ENCODE measurements at places on chromosomes 5 and 9.

DNA sequence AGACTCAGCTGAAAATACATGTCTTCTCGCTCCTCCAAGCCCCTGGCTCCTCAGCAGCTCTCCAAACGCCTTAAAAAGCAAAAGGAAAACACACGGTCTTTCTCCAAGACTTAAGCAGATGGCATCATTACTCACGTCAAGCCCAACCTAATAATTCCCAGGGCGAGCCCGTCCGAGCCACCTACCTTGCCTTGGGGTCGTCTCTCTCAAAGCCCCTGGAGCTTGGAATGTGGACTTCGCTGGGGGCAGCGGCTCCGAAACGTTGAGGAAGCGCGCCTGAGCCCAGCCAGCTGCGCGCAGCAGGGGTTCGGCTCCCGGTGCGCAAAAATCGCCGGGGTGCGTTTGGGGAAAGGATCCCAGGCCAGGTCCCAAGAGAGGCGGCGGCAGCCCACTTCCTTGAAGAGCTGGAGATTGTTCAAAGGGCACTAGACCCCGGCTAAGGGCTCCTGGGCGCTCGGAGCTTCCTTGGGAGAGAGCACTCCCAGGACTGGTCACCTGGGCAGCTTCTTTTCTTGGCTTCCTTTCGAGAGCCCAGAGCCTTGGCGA lies 395 bp downstream of the DRD1 start:
- no peak for DNase-seq

- DNase-seq, result no peak
Measured at GRCh38 chr5:151151263-151151660, 6.3 kb downstream of the ANXA6 start.

- no peak for DNase-seq
Measured at GRCh38 chr9:134325096-134325812, 1.0 kb upstream of the RXRA start.

- DNase-seq, result no peak
Measured at GRCh38 chr5:136638084-136638483, 272.7 kb upstream of the TRPC7 start.

DNA sequence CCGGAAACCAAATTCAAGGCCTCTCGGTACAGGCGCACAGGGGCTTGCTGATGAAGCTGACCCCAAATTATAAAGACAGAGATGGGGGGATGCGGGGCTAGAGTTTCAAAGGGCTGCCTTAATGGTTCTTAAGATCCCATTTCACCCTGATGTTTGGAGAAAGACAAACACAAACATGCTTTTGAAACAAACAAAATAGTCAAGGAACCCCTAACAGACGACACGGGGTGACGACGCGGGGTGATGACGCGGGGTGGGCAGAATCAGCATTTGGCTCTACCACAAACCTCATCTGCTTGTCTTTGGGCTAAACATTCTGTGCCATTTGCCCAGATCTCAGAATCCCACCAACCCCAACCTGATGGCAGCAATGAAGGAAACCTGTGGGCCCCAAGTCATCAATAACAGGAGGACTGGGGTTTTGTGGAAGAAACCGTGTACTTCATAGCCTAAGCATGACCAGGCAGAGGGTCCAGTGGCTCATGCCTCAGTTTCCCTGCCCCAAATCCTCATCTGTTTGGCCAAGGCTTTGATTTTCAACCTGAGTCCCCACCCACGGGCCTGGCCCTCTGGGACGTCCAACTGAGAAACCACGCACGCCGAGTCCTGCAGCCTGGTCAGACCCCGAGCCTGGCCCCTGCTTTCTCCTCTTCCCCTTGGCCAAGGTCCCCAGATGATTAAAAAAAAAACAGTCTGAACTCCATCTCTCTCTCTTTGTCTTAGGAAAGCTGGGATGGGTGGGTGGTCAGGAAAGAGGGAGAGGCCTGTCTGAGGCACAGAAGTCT lies 148.5 kb downstream of the COL23A1 start:
- no peak for DNase-seq

DNA sequence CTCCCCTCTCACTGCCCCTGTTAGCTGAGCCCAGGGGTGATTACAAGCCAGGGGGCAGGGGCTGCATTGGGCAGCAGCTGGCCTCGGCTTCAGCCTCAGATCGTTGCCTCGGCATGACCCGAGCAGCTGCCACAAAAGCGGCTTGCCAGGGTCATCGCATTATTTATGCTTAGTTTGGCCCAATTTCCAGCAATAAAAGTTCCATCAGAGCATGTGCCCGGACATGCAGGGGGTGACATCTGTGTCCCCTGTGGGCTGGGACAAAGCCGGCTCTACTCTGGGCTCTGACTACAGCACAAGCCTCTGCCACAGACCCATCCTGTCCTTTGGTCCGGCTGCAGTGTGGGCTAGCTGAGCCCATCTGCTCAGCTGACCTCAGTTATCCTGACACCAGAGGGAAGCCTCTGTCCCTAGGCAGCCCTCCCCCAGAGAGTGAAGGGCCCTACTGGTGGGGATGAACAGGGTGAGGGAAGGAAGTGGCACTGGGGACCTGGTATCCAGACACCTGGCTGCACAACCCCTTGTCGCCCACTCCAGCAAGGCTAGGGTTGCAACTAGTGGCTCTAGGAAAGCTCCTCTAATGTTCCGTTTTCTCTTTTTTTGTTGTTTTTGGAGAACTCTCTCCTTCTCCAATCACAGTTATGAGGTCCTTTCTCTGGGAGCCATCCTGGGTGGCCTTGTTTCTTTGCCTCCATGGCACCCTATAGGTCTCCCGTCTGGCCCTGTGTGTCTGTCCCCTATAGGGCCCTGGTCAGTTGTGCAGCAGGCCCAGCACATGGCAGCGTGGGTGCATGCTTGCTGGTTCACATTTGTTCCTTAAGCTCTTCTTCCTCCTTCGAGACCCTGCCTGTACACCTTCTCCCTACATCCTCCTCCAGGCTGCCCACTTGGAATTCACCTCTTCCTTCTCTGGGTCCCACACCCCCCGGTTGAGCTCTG lies 13.3 kb upstream of the GADD45G start:
- no peak for DNase-seq

DNA sequence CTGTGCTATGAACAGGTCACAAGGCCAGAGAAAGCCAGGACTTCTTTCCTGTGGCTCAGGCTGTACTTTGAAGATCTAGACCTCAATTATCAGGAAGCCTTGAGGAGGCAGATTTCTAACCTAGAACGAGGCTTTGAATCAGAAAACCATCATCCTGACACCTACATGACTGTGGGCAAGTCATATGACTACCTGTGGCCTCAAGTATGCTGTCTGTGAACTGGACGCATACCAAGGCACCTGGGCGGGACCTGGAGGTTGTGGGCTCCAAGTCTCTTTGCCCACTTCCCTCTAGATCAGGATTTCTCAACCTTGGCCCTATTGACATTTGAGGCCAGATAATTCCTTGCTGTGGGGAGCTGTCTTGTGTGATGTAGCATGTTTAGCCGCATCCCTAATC lies 42.5 kb downstream of the KLF4 start:
- no peak for DNase-seq

DNA sequence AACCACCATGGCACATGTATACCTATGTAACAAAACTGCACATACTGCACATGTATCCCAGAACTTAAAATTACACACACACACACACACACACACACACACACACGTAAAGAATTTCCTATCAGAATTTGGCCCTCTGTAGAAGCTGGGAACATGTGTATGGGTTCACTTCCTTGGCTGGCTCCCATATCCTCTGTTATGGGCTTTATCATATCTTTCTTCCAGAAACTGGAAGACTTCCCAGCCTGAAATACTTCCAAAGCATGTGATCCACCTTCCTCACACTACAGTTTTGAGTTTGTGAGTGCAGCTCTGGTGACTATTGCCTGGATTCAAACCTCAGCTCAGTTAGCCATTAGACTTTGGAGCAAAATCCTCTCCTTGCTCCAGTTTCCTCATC lies 78.6 kb upstream of the GDNF start:
- DNase-seq, result no peak

GRCh38 chr5:122129306-122129705 lies at the start of gene ZNF474:
Gene ZNF474 (plus strand): TSS chr5:122129546. CDS start chr5:122151991, 22,445 bp downstream.
- no peak for DNase-seq

DNA sequence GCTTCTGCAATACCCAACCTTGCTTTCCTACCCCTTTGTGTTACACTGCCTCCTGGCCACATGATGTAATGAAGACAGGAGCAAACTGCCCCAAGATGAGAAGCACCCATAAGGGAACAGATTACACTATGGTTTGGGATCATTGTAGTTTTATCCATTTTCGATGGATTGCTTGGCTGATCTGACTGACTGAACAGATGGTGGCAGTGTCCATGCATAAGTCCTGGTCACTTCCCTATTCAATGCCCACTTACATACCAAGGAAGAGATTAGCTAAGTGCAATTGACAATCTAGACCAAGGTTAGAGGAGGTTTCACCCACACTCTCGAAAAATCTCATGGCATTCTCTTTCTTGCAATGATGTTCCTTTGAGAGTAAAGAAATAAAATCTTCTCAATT lies 319.9 kb downstream of the RAB3C start:
- no peak for DNase-seq

DNA sequence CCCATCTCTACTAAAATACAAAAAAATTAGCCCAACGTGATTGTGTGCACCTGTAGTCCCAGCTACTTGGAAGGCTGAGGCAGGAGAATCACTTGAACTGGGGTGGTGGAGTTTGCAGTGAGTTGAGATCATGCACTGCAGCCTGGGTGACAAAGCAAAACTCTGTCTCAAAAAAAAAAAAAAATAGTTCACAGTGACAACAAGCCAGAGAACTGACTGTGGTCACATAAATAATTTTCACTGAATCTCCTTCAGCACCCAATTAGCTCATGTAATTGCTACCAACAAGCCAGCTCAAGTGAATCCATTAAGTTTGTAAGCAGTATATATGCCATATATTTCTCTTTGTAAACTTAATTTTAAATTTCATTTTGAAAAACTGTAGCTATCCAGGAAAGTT lies 14.5 kb upstream of the AFAP1L1 start:
- DNase-seq, result no peak

DNA sequence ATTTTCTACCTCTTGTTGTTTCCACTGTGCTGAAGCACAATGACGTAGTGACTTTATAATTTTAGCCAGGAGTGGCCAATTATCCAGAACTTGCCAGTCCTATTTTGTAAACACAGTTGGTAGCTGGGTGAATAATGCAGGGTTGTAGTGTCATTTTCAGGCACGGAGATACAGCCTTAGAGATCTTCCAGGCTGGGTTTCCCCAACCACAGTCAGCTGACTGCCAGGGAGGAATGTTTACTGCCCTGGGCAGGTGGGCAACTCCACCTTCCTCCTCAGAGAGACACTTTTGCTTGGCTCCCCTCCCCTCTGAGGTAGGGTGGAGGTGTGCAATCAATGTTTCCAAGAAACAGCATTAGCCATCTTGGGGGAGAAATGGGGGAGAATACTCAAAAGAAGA lies 228.1 kb upstream of the NR4A3 start:
- no peak for DNase-seq

DNA sequence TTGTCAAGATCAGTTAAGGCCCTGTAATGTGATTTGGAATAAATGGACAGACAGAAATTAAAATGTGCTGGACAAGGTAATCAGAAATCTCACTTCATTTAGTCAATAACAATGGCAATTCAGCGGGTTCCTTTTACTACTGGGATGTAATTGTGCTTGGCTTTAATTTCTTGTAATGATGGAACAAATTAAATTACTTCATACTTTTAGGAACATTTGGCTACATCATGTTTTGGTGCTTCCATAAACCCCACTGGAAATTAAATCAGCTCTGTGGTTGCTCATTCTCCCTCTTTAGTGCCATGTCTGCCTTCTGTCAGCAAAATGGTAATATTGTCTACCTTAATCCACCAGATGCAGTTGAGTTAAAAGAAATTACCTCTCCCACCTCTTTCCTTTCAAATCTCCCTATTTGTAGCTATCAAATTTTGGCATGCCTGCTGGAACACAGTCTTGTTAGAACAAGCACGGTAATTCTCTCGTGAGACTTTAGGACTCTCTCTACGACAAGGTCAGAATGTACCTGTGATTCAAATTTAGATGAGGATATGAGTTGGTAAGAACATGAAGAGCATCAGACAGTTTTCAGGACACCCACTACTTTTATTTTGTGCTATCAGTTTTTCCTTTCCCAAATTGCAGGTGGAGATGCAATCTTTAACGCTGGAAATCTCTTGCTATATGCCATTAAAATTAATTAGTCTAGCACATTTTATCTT lies 476.3 kb downstream of the RAB3C start:
- DNase-seq, result no peak

DNA sequence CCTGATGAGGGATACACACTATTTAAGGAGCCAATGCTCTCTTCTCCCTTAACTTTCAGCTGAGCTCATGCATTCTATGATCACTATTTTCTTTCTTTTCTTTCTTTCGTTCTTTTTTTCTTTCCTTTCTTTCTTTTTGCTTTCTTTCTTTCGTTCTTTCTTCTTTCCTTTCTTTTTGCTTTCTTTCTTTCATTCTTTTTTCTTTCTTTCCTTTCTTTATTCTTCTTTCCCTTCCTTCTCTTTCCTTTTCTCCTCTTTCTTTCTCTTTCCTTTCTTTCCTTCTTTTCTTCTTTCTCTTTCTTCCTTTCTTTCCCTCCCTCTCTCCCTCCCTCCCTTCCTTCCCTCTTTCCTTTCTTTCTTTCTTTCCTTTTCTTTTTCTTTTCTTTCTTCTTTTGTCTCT lies 761.2 kb downstream of the SEMA5A start:
- DNase-seq, result no peak

DNA sequence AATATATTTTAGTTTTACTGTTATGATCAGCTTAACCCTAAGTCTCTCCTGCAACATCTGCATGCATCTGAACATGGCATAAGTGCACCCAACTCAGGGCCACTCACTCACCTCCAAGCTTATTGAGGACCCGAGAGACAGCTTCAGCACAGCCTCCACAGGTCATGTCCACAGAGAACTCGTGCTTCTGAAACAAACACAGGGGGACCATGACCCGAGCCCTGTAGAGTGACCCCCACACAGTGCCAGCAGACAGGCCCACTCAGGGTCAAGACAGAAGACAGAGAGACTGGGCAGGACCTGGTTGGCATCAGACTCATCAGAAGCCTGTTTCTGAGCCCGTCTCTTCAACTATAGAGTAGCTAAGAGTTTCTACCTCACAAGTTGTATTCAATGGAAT lies 6.8 kb downstream of the ATOX1 start:
- DNase-seq, result no peak

DNA sequence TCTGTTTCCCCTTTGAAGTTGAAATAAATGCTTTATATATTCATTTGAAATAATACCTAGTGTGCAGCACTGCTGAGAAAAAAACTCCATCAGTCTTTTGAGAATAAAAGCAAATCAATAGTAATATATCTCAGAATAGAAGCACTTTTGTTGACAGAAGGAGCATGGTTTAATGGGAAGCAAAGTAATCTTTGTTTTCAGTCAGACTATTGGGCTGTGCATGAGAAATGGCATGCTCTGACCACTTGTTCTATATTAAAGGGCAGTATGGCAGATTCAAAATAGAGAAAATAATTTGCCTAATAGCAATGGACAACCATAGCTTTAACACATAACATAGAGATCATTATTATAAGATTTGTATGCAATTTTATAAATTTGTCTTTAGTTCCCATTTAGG lies 12.4 kb downstream of the CDH10 start:
- no peak for DNase-seq

DNA sequence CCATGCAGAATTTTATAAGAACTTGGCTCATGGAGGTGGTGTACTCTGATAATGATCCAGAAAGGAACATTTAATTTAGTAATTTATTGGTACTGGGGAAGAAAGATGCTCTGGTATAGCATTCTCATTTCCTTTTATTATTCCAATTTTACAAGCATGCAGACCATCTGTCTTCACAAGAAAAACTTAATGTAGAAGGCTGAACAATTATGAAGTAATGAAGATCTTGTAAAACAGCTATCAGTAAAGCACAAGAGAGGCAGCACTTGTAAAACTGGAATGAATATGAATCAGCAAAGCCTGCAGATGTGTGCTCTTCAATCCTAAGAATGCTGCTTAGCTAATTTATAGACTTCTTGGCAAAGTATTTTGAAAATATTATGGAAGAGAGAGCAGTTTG lies 300.0 kb downstream of the YTHDC2 start:
- DNase-seq, result no peak

Measured in stimulated activated CD8-positive, alpha-beta memory T cell treated with anti-CD3 and anti-CD28 coated beads, Interleukin-2, amount 100 ng/mL, for 1 hour (primary cell).